ENCODE measurements at places on chromosomes 12 and 14.

- peak; percentile 32 for DNase-seq
Measured at GRCh38 chr12:988646-989045, 2.4 kb upstream of the ERC1 start.

DNA sequence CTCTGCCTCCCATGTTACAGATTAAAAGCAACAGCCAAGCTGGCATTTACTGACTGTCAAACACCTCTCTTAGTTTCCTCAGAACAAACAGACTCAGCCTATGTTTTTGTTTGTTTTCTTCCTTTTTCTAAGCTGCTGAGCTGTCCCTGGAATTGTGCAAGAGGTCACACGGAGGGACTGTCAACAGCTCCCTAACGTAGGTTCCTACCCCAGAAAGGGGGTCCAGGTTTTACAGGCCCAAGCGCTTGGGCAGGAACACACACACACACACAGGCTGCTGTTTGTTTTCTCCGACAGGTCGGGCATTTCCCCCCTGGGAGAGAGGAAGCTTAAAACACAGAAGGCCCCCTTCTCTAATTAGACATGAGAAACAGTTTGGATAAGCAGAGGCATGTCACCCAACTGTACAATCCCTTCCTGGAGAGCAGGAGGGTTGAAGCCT lies 739.6 kb upstream of the TBX3 start:
- DNase-seq: no peak

DNA sequence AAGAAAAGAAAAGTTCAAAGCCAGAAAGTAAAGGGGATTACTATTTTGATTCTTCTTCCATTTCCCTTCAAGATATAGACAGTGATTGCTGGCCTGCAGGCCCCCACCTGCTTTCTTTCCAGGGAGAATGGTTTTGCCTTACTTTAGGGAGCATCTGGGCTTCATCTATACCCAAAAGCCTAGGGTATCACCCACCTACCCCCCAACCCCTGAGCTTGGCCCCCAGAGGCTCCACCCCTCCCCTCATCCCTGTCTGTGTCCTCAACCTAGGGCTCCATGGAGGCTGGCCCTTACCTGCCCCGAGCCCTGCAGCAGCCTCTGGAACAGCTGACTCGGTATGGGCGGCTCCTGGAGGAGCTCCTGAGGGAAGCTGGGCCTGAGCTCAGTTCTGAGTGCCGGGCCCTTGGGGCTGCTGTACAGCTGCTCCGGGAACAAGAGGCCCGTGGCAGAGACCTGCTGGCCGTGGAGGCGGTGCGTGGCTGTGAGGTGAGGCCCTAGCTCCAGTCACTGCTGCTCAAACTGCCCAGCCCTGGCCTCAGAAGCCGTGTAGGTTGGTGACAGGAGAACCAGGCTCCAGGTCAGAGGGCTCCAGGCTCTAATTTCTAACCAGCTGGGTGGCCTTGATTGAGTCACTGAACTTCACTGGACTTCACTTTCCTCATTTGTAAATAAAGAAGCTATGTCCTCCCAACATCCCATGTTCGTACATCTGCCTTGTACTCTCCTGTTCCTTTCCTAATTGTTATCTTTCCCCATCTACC lies 13.6 kb downstream of the ARHGEF40 start:
- no peak for DNase-seq

DNA sequence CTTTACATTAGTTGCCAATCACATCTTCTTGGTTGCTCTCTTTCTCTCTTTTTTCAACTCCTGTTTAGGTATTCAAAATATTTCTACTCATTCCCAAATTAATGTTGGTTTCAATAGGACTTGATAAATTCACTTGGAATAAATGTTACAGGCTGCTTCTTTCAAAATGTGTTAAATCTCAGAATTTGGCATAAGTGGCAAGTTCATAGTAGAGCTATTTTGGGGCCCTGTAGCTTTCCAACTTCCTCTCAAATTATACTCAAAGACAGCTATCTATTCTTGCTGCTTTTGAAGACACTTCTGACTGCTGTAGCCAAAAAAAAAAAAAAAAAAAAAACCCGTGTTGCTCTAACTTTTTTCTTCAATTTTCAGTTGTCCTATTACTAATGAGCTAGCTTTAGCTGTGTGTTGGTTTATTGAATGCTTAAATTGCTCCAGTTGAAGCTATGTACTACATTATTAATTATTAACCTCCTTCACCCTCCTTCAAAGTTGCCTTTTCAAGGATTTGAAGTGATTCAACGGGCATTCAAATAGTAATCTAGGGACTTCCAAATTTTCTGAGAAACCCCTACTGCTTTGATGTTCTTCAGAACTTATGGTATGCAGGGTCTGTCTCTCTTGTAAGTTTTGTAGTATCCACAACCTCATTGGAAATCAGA lies 554.6 kb upstream of the FLRT2 start:
- DNase-seq: no peak

GRCh38 chr14:95683793-95684192 lies 2.4 kb upstream of the TCL1B start:
- peak; percentile 12 for DNase-seq

DNA sequence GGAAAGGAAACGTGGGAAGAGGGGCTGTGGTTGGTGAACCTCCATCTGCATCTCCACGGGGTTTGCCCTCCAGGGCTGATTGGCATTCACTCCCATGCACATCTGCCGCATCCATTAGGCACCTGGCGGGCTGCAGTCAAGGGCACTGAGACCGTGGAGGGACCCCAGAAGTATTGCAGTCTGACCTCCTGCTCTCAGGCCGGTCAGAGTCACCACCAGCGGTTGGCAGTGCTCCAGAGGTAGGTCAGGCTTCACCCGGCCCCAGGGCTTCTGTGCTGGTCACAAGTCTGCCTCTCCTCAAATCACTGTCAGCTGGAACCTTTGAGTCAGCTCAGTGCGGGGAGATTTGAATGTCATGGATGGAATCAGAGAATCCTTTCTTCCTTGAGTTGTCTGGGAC lies 132.3 kb downstream of the PAPOLA start:
- no peak for DNase-seq

GRCh38 chr12:57464569-57464968 lies 5.0 kb downstream of the GLI1 start:
- DNase-seq: no peak

GRCh38 chr14:53934778-53935414 lies 21.7 kb downstream of the BMP4 start:
- no peak for DNase-seq

- no peak for DNase-seq
Measured at GRCh38 chr14:72165229-72165698, 233.0 kb downstream of the RGS6 start.

- no peak for DNase-seq
Measured at GRCh38 chr12:68755536-68756243, 9.7 kb downstream of the SLC35E3 start.

GRCh38 chr12:27555925-27556778 lies 32.1 kb downstream of the PPFIBP1 start:
- no peak for DNase-seq

DNA sequence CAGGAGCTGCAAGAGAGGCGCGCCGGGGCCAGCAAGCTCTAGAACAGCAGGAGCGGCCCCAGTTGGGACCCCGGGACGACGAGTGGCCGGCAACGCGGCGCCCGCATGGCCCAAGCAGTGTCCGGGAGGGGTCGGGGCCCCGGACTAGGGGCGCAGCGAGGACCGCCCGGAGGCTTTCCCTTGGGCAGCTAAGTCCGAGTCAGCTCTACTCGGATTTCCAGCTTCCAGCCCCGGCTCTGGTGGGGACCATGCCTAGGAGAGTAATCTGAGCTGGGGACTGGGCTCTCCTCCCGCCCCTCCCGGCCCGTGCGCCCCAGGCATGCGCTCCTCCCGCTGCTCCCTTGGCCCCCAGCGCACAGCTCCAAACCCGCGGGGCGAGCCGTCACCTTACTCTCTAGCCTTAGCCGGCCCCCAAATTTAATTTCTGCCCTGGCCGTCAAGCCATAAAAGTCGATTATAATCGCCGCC lies 41.6 kb upstream of the CAPRIN2 start:
- peak; percentile 75 for DNase-seq

GRCh38 chr12:121673013-121673511 lies 3.6 kb upstream of the MORN3 start:
- peak; percentile 14 for DNase-seq

GRCh38 chr12:51329742-51330141 lies 5.8 kb upstream of the BIN2 start:
- DNase-seq: no peak

- DNase-seq: no peak
Measured at GRCh38 chr14:63781686-63782085, 53.8 kb upstream of the SGPP1 start.

DNA sequence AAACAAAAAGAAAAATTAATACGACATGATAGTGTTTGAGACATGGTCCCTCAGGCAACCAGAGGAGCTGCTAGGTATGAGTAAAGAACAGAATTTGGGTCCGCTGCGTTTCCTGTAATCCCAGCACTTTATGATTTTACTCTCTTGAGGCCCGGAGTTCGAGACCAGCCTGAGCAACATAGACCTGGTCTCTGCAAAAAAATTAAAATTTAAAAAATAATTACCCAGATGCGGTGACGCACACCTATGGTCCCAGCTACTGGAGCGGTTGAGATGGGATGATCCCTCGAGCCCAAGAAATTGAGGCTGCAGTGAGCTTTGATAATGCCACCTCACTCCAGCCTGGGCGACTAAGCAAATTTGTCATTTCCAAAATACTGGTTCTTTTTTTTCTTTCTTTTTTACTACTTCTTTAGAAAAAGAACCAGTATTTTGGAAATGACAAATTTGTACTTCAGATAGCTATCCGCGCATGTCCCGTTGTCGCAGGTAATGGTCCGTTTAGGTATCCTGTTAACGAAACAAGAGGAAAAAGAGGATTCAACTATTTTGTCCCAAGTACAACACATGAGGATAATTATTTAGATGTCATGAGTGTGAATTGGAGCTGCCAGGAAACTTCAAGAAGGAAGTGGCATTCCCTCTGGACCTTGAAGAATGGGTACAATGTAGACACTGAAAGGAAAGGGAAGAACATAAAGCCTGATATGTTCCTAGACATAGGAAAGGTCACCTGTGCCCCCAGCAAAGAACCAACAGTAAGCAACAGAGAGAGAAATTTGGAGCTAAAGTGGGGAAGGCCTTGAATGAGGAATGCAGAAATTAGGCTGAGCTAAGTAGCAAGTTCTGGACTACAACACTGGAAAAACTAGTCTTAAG lies 1.2 kb upstream of the HECTD1 start:
- DNase-seq: no peak

DNA sequence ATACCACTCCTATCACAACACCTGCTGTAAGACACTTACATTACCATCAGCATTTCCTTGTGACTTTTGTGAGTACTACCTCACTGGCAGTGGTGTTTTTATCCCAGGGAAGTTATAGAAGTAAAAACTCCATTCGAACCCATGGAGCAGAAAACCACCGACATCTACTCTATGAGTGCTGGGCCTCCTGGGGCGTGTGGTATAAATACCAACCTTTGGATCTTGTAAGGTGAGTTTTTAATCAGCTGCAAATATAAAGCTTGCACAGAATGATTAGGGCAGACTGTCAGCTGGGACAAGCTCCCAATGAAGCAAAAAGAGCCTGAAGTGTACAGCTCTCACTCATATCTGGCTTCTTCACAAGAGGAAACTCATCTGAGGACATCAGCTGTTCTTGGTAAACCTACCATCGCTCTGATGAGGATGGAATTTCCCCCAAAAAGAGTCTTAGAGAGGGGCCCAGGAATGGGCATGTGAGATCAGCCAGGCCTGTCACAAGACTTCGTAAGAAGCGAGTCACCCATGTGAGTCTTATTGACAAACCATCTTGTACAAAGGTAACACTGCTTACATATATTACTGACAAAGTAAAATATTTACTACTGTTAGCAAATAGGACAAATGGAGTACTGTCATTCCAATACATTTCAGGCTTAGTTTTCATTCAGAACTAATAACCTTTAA lies 170.0 kb downstream of the SLC5A8 start:
- DNase-seq: no peak

DNA sequence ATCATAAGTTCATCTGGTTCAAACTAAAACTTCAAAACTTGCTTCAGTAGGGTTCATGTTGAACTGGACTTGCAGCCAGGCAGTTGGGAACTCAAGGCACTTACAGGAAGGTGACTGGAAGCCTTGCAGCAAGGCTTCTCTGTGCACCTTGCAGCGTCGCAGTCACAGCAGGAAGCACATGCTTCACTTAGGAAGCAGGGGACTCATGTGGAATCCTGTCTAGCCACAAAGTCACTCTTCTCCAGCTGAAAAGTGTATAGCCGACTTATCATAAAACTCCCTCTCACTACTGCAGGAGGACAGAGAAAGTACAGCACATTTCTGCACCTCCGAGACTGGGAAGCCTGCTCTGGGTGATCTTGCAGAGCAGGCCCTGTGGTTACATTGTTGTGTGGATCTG lies 114.0 kb upstream of the PRB2 start:
- DNase-seq: no peak

DNA sequence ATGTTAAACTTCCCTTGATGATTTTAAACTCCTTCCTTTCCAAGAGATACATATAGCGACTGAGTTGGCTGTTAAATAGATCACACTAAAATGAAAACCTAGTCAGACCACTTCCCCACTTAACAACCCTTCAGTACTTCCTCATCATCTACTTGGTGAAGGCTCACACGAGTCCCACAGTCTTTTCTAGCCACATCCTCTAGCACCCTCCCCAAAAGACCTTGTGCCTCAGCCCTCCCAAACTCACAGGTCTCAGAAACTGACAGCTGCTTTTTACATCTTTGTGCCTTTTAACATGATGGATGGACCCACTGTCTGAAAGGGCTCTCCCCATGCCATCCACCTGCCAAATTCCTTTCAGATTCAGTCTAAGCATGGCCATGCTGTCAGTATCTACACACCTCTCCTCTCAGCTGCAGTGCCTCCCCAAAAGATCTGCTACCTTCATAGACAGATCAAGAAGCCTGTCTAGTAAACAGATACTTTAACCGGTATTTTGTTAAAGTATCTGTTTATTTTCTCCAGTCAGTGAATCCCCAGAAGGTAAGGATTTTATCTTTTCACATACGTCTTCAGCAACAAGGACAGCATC lies 65.1 kb upstream of the GPHB5 start:
- no peak for DNase-seq

GRCh38 chr12:116609319-116610114 lies 50.3 kb downstream of the MAP1LC3B2 start:
- DNase-seq: no peak

- DNase-seq: no peak
Measured at GRCh38 chr14:93054006-93054405, 61.7 kb downstream of the ITPK1 start.

GRCh38 chr12:105315726-105316125 lies 14.8 kb upstream of the C12orf75 start:
- DNase-seq: no peak

DNA sequence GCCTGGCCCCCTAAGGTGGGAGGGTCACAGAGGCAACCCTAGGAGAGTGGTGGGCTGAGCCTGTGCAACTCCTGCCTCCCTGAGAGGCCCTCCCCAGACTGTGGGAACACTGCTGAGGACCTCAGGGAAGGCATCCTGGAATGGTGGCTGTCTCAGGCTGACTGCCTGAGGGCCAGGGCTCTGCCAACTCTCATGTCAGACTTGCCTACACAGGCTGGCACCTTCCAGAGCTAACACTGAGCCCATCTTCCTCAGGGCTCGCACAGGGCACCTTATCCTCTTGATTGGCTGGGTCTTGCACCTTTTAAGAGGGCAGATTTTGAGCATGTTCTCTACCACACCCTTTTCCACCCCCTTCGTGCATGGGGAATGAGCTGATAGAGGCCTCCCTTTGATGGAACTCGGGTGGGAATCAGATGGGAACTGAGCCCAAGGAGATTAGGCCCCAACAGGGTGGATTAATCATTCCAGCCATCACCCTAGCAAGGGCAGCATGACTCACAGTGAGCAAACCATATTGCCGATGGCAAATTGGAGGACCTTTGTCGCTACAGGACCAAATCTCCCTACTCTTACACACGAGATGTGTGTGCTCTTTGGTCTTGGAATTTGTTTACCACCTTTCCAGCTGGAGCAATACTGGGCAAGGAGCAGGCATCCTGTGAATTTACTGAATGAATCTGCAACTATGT lies 702.8 kb downstream of the VRK1 start:
- no peak for DNase-seq
